ENCODE measurements at places on chromosomes 4 and X.

- no peak for DNase-seq
Measured at GRCh38 chrX:153061732-153062131, 5.5 kb downstream of the PNMA3 start.

- DNase-seq = no peak
Measured at GRCh38 chrX:22803353-22803752, 196.4 kb upstream of the DDX53 start.

- no peak for DNase-seq
Measured at GRCh38 chr4:189548484-189549125, 392.1 kb upstream of the FRG1 start.

DNA sequence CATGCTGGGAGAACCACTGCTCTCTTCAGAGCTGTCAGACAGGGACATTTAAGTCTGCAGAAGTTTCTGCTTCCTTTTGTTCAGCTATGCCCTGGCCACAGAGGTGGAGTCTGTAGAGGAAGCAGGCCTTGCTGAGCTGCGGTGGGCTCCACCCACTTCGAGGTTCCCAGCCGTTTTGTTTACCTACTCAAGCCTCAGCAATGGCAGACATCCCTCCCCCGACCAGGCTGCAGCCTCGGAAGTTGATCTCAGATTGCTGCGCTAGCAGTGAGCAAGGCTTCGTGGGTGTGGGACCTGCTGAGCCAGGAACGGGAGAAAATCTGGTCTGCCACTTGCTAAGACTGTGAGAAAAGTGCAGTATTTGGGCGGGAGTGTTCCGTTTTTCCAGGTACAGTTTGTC, 118.9 kb downstream of the SLC10A6 start:
- DNase-seq = no peak

GRCh38 chr4:127246963-127247952, 385.5 kb upstream of the INTU start:
- DNase-seq = no peak

DNA sequence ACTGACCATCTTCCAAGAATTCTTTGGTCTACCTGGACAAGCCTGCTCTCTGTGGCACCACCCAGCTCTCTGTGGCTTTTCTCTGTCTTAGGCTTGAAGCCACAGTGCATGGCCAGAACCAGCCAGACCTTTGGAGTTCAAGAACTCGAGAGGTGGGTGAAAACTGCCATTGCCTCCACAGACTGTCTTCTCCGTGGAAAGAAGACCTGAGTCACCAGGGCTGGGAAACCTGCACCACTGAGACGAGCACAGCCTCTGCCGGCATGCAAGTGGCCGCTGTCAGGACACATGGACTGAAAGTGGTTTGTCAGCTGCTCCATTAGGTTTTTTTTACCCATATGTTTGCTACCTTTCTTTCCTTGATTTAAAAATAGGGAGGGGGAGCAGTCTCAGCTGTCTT, 74.5 kb downstream of the MGST2 start:
- no peak for DNase-seq

DNA sequence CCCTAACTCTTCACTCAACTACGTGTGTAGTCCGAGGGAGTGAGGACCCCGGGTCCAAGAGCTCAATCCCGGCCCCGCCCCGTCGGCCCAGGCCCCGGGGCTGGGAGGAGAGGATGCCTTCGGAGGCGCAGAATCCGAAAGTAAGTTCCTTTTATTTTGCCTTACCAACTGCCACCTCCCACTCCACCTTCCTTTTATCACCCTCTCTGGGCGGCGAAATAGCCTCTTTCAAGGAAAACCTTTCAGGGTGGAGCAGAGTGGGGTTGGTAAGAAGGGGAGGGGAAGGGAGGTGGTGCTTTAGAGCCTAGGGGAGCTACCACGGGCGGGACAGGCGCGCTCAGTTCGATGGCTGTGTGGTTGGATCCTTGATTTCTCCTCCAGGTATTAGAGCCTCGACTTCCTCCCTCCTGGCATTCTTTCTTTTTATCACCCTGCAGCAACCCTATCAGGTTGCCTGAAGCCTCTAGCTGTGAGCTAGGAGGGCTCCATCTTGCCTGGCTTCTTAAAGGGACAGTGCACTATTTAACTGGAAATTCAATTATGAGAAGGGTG, 191.2 kb downstream of the RRAGB start:
- no peak for DNase-seq

DNA sequence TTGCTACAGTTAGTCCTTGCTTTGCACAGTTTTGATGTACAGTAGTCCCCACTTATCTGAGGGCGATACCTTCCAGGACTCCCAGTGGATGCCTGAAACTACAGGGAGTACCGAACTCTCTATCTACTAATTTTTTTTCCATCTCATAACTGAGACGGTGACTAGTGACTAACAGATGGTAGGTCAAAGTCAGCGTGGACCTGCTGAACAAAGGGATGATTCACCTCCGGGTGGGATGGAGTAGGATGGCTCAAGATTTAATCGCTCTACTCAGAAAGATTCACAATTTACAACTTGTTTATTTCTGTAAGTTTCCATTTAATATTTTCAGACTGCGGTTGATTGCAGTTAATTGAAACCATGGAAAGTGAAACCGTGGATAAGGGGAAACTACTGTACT, 655.8 kb downstream of the ZNF674 start:
- no peak for DNase-seq

DNA sequence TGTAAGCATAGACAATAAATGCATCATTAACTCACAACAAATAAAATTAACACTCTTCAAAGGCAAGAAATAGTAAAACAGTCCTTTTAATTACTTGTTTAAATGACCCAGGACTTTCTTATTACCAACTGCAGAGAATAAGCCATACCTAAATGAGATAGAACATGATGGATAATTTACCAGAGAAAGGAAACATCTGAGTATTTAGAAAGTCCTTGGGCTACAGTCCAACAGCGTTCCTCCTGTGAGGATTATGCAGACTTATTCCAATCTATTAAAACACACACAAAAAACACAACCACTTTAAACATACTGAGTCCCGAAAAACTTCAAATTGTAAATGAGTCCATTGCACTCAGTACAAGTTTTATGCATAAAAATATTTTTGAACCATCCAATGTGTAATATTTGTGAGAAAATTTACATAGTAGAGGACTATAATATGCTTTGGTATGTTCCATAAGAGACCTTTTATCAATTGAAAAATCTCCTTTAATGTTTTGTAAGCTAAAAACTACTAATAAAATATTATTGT, 129.2 kb downstream of the NR3C2 start:
- no peak for DNase-seq

DNA sequence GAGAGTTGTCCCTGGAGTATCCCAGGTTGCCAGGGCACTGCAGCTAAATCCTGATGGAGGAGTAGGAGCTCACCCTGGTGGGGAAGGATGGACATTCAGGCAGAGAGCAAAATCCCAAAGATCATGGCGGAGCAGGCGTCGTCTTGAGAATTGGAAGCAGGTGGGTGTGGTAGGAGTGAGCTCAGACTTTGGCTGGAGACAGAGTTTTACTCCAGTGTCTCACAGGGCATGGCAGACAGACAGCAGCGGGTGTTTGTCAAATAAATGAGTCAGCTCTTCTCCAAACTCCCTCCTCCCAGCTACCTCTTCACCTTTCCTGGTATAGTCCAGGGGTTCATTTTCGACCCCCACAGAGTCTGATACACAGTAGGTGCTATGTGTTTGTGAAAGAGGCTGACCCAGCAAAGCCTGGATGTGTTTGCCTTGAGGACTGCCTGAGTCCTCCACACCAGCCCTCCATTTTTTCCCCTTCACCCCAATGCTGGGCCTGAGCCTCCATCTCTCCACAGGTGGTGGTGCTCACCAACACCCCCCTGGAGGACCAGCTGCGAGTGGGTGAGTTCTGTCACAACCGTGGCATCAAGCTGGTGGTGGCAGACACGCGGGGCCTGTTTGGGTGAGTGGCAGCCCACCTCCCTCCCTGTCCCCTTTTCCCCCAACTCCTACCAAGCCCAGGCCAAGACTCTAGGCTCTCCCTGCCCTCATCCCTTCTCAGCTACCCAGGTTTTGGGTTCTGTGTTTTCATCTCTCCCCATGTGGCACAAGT, 6.9 kb downstream of the UBA1 start:
- DNase-seq = no peak

DNA sequence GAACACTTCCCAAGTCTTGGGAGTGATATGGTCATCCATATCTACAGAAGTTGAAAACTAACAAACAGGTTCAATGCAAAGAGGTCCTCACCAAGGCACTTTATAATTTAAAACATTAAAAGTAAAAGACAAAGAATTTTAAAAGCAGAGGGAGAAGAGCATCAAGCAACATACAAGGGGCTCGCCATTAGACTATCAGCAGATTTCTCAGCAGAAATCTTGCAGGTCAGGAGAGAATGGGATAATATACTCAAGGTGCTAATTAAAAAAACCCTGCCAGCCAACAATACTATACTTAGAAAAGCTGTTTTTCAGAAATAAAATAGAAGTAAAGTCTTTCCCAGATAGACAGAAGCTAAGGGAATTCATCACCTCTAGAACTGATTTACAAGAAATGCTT, 121.2 kb downstream of the NEK1 start:
- no peak for DNase-seq

DNA sequence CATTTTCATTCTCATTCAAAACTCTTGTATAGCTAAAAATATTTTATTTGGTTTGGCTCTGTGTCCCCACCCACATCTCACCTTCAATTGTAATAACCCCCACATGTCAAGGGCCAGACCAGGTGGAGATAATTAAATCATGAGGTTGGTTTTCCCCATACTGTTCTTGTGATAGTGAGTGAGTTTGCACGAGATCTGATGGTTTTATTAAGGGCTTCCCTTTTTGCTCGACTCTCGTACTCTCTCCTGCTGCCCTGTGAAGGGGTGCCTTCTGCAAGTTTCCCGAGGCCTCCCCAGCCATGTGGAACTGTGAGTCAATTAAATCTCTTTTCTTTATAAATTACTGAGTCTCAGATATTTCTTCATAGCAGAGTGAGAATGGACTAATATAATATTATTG, 768.0 kb downstream of the STIM2 start:
- no peak for DNase-seq

GRCh38 chrX:115719171-115719570, 158.2 kb downstream of the PLS3 start:
- DNase-seq = no peak

DNA sequence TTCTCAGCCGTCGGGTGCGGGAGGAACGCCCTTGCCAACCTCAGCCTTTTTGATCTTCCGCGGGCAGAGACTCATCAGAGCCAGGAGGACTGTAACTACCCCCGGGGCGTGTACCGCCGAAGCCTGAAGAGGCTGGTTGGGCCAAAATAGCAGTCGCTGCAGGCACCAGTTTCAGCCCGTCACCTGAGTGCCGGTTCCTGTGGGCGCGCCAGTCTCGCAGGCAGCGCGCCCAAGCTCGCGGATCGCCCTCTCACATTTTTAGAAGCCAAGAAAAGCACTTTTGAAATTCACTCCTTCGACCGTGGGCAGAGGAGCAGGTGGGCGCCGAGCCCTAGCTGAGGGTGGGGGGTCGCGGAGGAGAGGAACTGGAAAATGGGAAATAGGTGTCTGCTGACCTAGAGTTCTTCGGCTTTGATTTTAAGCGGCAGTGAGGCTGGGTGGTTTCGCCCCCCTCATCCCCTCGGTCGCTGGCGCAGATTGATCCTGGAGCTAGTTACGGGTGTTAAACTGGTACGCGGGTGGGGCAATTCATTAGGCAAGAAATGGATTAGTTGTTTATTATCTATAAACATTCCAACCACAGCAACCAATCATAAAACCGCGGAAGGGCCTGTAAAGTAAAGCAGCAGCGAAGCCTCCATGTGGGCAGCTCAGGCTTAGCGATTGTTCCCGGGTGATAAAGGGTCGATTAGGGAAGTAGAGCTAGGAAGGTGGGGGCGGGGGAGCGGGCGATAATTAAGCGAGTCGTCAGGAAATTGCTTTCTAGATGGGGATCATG, 69.2 kb downstream of the FBXO8 start:
- no peak for DNase-seq

GRCh38 chr4:76200771-76201231, 12.8 kb downstream of the SCARB2 start:
- DNase-seq = no peak

DNA sequence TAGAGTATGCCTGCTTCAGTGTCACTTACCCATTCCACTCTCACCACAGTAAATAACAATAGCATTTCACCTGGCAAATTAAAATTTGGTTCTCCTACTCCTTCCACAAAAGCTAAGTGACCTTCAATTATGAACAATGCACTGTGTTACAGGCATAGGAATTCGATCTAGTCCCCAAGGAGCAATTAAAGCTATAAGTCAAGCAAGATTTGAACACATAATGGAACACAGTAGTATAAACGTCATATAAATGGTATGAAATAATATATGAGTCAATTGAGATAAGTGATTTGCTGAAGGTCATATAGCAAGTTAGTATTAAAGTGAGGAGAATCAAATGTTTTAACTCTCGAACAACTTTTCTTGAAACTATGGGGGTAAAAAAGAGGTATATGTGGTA, 65.8 kb downstream of the ARAP2 start:
- DNase-seq = no peak
